ENCODE measurements at places on chromosomes 2 and 18.

DNA sequence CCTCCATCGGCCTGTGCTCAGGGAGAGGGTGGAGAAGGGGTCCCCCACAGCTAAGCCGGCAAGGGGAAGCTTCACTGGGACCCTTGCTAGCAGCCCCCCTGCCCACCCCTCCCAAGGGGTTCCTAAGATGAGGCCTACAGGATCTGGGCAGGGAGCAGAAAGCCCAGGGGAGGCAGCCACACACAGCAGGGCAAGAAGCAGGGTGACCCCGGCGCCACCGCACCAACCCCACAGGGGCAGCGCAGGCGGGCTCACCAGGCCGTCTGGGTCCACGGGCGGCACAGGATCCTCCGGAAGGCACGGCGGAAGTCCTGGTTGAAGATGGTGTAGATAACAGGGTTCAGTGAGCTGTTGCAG lies 1.8 kb downstream of the ADRA2B start:
- no peak for DNase-seq

DNA sequence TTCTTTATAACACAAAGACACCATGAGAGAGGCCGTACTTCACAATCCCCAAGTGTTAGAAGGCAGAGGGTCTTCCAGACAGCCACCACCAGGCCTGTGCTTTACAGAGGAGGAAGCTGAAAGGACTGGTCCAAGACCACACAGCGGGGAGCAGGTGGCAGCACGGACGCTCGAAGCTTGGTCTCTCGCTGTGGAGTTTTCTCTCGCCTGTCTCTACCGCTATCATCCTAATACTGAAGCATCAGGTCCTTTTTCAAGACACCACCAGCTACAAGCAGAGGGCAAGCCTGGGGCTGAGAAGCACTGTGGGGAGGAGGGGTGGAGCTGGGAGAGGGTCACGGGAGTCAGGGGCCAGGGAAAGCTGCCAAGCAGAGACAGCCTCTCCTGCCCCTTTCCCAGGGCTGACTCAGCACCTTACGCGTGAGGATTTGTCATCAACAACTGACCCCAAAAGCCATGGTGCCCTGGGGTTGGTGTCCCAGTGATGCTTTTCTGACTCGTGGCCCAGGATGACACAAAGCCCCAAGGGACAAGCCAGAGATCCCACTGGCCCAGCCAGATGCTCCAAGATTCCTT lies 31.9 kb upstream of the FOSL2 start:
- no peak for DNase-seq

- DNase-seq: peak; percentile 56
Measured at GRCh38 chr2:124778076-124778475, 753.0 kb downstream of the CNTNAP5 start.

GRCh38 chr2:60529785-60530627 lies 23.4 kb downstream of the BCL11A start:
- no peak for DNase-seq

DNA sequence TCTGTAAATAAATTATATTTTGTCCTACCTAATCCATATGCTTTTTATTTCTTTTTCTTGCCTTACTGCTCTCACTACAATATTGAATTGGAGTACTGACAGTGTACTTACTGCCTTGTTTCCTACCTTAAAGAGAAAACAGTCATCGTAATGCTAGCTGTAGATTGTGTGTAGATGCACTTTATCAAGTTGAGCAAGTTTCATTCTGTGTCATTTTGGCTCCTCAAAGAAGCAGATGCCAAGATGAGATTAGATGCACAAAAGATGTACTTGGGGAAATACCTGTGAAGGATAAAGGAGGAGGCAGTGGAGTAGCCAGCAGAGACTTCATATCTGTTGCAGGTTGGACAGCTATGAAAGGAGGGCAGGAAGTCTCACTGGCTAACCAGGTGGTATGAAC lies 145.5 kb downstream of the FTCDNL1 start:
- no peak for DNase-seq

DNA sequence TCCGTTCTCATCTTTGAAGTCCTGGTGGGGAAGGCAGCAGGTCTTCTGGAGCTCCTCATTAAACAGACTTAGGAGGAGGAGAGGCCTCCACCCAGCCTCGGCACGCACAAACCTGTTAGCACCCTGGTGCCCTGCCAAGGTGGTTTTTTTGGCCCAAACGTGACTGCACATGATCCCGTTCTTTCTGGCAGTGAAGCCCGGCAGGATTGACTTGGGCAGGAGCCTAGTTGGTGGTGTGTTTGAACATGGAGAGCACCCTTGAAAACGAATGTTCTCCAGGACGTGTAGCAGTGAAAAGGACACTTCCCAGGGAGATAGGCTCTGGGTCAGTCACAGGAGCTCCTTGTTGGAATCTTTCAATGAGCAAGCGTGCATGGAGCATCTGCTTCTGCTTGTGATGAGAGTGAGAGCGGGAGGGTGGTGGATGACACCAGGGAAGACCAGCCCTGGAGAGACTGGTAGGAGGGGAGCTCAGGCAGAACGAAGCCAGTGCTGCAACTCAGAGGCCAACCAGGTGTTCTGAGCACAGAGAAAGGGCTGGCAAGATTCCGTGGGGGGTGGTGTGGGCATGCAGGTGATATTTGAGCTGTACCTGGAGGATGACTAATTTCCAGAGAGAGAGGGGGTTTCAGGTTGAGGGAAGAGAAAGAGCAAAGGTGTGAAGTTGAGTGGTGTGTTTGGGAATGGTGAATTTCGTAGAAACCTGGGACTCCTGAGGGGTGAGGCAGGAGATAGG lies 73.8 kb downstream of the TANC1 start:
- no peak for DNase-seq

DNA sequence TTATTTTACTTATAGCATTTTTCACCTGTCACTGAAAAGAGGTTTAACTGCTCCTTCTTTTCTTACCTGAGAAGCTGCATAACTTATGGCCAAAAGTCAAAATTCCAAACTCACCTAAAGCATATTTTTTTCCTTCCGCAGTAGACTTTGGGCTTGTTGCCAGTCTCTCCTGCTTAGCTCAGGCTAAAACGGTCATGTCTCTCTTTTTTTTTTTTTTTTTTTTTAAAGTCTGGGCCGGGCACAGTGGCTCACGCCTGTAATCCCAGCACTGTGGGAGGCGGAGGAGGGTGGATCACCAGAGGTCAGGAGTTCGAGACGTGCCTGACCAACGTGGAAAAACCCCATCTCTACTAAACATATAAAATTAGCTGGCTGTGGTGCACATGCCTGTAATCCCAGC lies 113.5 kb downstream of the RTN4 start:
- no peak for DNase-seq

DNA sequence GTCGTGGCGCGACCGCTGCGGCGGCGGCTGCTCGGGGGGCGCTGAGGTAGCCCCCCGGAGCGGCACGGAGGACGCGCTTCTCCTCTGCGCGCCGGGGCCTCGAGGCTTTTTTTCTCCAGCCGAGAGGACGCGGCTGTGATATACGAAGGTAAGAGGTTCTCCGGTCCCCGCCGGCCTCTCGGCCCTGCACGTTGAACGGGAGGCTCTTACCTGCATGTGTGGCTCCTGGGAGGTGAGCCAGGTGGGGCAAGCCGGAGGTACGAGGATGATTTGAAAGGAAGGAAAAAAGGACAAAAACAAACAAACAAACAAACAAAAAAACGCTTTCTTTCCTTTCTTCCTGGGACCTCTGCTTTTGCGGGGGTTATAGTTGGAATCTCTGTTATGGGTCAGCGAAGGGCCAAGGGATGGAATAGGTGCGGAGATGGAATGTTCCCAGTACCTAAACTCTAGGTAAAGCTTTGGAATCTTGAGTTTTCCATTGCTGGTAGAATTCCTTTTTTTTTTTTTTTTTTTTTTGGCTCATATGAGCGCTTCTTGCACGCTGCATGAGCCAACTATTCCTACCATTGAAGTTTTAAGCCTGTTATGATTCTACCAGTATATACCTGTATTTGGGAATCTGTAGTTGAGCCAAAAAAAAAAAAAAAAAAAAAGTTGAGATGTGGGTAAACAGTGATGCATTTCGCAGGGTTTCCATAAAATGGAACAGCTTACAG lies 674 bp downstream of the PTPN4 start:
- no peak for DNase-seq

GRCh38 chr18:59551902-59552635 lies 145.2 kb downstream of the CCBE1 start:
- DNase-seq: no peak

DNA sequence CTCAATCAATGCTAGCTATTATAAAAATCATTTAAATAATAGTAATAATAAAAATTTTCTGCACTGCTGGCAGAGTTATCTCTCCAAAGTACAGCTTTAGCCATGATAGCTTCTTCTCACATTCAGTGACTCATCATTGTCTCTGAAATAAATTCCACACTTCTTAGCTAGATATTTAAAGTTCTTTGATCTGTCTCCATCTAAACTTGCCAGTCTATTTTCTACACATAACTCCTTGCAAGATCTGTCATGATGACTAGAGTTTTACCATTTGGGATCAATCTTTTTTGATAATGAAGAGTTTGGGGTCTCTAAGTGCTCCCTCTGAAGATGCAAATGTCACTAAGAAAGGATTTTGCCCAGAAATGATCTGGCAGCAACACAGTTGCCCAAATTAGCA lies 155.4 kb upstream of the LHCGR start:
- DNase-seq: no peak

DNA sequence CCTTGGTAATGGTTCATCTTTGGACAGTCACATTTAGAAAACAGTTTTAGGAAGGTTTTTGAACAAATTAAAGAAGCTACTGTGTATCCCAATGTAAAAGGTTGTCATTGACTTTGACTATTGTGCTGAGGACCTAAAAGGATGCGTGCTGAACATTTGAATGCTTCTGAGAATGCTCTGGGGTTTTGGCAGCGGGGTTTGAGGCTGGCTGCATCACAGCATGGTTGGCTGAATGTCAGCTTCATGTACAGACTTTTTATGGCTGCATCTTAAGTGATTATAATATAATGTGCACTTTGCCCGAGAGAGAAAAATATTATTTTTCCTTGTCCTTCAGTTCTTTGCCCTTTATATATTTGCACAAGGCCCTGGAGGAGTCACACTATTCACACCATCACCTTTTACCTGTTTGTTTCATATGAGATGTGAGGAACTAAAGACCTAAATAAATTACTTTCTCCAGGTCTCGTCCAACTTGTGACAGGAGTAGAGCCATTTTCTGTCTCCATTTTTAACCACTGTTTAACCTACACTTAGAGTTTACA lies 125.9 kb downstream of the CCDC85A start:
- DNase-seq: no peak

DNA sequence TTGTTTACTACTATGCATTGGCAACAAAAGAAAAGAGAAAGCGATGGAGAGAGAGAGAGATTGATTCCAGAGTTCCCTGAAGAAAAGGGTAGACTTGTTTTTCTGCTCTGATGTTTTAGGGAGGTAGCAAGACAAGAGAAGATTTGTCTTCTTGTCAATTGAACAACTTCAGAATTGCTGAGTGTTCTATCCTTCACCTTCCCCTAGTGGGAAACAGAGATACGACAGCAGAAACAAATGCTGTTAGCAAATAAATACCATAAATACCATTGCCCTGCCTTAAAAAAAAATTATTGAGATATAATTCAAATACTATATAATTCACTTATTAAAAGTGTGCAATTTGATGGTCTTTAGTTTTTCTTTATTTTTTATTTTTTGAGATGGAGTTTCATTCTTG lies 26.2 kb upstream of the CCDC150 start:
- no peak for DNase-seq

GRCh38 chr18:31185186-31185950 lies 22.7 kb upstream of the DSC1 start:
- DNase-seq: no peak

DNA sequence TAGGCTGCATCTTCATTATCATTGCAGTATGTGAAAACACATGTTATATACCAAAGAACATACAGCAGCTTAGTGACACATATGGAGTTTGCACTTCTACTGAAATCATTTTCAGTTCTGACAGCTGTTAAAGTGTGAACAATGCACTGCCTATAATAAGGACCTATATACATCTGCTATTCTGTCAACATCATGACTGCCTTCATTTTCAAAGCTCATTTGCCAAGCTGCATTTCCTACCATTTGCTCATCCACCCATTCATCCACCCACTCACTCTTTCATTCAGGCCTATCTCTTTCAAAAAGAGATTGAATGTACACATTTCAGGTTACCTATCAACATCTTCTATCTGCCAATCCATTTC lies 81.7 kb upstream of the STK17B start:
- no peak for DNase-seq

- DNase-seq: no peak
Measured at GRCh38 chr2:181847198-181847556, 44.4 kb upstream of the ITPRID2 start.

DNA sequence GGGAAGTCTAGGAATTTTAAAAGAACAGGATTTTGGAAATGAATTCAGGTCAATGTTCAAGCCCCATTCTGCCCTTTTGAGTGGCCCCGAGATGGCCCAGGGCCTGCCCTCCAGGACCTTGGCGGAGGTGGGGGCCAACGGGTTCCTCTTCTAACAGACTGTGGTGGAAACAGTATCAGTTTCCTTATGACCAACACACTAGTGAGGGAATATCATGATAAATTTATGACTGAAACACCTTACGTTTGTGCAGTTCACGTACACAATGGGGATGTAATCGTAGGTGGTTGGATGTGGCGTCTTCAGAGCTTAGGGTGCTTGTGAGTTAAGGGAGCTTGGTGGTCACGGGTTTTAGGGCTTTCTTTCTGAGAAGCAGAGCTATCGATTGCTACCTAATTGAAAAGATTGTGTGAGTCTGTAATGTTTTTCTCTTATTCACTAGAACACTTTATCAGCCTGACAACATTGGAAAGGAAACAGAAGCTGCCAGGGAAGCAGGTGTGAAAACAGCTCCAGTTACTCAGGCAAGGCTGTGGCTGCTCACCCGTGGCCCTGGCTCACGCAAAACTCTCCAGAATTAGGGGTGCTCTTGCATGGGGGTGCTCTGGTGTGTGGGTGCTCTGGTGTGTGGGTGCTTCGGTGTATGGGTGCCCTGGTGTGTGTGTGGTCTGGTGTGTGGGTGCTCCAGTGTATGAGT lies 165.3 kb downstream of the SNTG2 start:
- no peak for DNase-seq

- no peak for DNase-seq
Measured at GRCh38 chr2:191329841-191330240, 84.6 kb downstream of the MYO1B start.
